ENCODE measurements at places on chromosomes 3 and 15. TPM values are rescaled to one million over a fixed set of nuclear protein-coding genes. Genes with fewer than 3 reads are reported as not detected.

DNA sequence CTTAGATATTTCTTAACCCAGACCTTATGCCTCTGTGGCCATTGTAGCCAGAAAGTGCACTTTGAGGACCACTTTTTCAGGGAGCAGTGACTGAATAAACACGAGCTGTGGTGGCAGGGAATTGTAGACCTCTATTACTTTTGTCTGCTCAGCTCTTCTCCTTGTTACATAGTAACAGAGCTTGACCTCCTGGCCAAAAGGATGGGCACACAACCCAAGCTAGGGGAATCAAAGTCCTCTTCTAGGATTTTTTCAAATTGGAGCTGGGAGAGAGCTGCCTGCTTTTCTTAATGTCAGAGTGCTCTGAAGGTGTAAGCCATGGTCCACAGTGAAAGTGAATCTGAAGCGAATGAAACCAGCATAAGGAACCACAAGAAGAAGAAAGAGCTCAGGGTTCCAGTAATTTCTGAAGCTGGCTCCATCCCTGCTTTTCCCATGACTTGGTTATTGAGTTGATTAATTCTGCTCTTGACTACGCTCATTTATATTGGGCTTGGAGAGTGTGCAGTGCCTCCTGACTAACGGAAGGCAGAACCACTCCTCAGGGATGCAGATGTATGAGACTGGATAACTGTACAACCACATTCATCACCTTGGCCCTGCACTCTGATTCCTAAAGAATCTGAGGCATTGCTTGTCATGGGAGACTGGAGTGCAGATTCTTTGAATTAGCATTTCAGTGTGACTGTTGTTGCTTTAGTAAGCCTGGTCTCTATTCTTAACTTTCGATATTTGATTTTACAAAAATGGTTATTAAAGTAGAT, 60.9 kb downstream of the TLNRD1 start:
- H3K27ac ChIP-seq = no peak overlapping the region
- H3K27me3 ChIP-seq = no peaks in the 10 kb centered on the region
- DNase-seq = no peak
- no peaks in the 10 kb centered on the region for H3K36me3 ChIP-seq

DNA sequence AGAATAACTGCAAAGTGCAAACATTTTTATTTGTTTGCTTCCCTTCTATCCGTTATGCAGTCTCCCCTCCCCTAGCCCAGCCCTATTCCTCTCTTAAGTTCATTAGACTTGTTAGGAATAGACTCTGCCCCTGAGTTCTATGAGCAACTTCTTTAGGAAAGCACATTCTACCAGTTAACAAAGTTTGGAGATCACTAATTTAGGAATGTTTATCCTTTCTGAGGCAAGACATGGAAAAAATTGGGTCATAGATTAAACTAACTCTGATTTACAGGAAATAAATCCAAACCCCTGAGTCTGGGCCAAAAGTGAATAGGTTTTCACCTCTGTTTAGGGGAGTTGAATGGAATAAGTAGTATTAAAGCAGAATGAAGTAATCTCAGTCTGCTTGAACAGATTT, 34.4 kb downstream of the C3orf80 start:
- H3K4me3 ChIP-seq = no peak overlapping the region
- H3K4me1 ChIP-seq = no peaks in the 10 kb centered on the region
- no peak for DNase-seq
- no peaks in the 10 kb centered on the region for H3K27me3 ChIP-seq
- H3K36me3 ChIP-seq = no peaks in the 10 kb centered on the region
- H3K27ac ChIP-seq = no peak overlapping the region

DNA sequence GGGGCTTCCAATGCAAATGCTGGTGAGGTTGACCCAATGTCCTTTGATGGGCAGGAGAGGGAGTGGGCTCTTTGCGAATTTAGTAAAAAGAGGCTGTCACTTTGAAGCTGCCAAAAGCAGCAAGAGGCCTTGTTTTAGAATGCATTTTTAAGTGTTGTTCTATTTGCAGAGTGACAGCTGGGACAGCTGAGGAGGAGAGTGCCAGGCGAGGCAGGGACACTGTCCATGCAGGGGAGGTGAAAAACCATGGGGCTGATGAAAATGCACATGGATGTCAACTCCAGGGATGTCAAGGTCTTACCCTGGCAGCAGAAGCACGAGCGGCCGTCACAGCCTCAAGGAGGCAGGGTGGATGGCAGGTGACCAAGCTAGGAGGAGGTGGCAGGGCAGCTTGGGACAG, 279.8 kb downstream of the ADAMTS17 start:
- DNase-seq = no peak
- no peaks in the 10 kb centered on the region for H3K27me3 ChIP-seq
- no peak overlapping the region for H3K4me3 ChIP-seq
- no peaks in the 10 kb centered on the region for H3K4me1 ChIP-seq
- H3K27ac ChIP-seq = no peak overlapping the region

GRCh38 chr3:191961022-191961421, 500.1 kb downstream of the PYDC2 start:
- H3K27me3 ChIP-seq = no peaks in the 10 kb centered on the region
- no peak overlapping the region for H3K4me3 ChIP-seq
- no peak for DNase-seq
- H3K4me1 ChIP-seq = no peaks in the 10 kb centered on the region
- H3K27ac ChIP-seq = no peak overlapping the region
- H3K36me3 ChIP-seq = no peaks in the 10 kb centered on the region

DNA sequence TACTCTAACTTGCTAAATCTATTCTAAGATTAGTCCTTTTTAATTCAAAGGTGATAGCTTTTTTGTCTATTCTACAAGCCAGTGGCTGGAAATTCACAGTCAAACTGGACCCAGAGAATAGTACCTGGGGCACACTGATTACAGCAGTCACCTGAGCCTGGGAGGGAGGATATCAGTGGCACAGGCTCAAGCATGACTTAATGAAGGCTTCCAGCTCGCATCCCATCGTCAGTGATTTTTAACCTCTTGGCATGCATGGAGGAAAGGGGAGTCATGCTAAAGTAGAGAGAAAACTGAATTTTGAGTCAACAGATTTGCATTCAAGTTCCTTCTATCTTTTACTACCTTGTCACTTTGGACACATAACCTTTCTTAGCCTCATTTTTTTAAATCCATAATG, 24.8 kb downstream of the GOLIM4 start:
- H3K27me3 ChIP-seq = no peaks in the 10 kb centered on the region
- H3K4me1 ChIP-seq = no peaks in the 10 kb centered on the region
- no peak for DNase-seq
- H3K4me3 ChIP-seq = no peak overlapping the region
- no peak overlapping the region for H3K27ac ChIP-seq
- no peaks in the 10 kb centered on the region for H3K36me3 ChIP-seq

The SLC22A14 gene
- total RNA-seq = not detected

All from breast epithelium (tissue), 4 donors.